ENCODE measurements at places on chromosomes 1 and 21.
A peak's percentile ranks its signal among the peaks of the same experiment; 100 is the strongest.

DNA sequence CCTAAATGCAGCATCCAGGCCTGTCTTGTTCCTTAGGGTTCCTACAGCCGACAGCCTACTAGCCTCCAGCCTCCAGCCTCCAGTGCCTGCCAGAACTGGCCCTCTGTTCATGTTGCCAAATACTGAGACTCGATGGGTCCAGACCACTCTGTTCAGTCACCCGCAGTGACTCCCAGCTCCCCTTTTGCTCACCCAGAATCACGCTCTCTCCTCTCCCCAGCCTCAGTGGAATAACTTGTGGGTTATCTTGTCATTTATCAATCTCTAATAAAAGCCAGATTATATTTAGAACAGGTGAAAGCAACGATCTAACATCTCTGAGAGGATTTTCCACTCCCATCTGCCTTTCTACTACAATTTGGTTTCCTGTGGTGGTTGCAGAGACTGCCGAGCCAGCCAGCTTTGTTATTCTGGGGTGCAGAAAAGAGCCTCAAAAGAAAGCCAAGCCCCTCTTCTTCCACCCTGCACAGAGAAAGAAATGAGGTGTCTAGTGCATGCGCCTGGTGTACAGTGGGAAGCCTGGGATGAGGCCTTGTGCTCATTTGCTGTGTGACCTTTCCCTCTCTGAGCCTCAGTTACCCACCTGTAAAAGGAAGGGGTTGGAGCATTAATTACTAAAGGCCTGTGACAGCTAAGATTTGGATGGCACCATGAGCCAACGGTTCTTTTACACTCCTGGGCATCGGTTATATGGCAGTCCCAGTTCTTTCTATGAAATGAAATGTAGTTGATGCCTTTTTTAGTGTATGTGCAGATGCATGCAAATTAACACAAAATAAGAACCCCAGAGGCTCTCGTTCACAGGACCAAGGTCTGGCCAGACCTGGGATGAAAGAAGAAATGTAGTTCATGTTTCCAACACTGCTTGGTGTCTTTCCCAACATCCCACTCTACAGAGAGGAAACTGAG, 42.9 kb upstream of the ID3 start:
- H3K27me3 ChIP-seq, result no peaks in the 10 kb centered on the region
- H3K4me1 ChIP-seq, result no peaks in the 10 kb centered on the region
- no peak for DNase-seq
- H3K36me3 ChIP-seq, result no peaks in the 10 kb centered on the region
- H3K27ac ChIP-seq, result no peak overlapping the region

DNA sequence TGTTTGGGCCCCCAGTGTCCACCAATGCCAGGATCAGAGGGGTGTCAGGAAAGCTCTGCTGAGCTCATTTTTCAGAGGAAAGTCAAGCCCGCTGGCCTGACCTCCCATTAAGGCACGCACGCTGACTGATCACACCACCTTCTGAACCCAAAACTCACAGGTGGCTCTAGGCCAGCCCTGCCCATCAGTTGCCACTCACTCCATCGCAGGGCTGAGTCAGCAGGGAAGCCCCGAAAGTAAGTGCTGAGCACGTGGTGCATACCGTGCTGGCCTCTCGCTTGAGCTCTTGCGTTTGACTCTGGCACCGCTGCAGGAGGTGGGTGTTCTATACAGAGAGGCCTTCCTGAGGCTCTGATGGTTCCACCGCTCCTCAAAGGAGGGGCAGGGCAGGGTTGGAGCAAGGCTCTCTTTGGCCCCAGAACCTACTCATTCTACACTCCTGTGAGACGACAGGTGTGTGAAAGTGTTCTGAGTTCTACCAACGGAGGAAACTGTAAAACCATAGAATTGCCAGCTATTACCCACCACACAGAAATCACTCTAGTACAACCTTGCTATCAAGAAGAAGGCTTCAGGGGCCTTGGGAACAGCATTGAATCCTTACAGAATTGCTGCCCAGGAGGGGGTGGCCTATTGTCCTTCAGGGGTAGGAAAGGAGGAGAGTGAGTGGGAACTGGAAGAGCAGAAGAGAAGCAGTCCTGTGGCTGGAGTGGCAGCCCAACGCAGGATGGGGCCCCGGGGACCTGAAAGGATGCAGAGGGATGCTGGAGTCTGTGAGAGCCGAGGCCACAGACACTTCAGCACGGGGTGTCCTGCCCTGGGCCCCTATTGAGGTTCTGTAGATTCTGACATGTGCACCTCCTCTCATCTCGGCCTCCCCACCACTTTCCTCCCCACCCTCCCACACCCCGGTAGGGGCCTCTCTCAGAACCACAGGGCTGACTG, 214.7 kb upstream of the EDN2 start:
- H3K27ac ChIP-seq, result no peak overlapping the region
- H3K4me3 ChIP-seq, result no peak overlapping the region
- H3K36me3 ChIP-seq, result no peaks in the 10 kb centered on the region
- H3K27me3 ChIP-seq, result no peaks in the 10 kb centered on the region

DNA sequence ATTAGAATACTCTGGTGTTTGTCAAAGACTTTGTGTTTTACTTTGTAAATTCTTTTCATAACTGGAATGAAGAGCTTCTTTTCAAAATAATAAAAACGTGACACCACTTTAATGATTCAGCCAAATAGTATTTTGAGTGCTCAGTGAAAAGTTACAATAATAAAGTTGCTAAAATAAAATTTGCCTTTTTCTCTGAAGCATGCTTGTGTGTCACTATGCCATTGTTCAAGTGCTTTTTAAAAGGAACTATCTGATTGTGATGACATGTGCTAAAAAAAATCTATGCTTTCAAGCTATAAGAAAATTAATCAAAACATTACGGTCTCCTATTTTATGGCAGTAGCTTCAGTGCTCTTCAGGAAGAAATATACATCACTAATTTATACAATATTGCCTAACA, 1290.5 kb upstream of the B3GALT2 start:
- no peaks in the 10 kb centered on the region for H3K36me3 ChIP-seq
- no peak overlapping the region for H3K27ac ChIP-seq
- peak; percentile 21 for DNase-seq

- no peaks in the 10 kb centered on the region for H3K36me3 ChIP-seq
- H3K4me3 ChIP-seq, result no peak overlapping the region
- H3K27me3 ChIP-seq, result no peaks in the 10 kb centered on the region
- no peaks in the 10 kb centered on the region for H3K4me1 ChIP-seq
These were observed 629.2 kb upstream of the USP24 start for GRCh38 chr1:55844322-55844721.

- H3K4me1 ChIP-seq, result no peaks in the 10 kb centered on the region
- no peaks in the 10 kb centered on the region for H3K36me3 ChIP-seq
- H3K4me3 ChIP-seq, result no peak overlapping the region
- H3K27ac ChIP-seq, result no peak overlapping the region
- H3K27me3 ChIP-seq, result no peaks in the 10 kb centered on the region
These were observed 102.9 kb upstream of the PTGFR start for GRCh38 chr1:78387871-78388270.

DNA sequence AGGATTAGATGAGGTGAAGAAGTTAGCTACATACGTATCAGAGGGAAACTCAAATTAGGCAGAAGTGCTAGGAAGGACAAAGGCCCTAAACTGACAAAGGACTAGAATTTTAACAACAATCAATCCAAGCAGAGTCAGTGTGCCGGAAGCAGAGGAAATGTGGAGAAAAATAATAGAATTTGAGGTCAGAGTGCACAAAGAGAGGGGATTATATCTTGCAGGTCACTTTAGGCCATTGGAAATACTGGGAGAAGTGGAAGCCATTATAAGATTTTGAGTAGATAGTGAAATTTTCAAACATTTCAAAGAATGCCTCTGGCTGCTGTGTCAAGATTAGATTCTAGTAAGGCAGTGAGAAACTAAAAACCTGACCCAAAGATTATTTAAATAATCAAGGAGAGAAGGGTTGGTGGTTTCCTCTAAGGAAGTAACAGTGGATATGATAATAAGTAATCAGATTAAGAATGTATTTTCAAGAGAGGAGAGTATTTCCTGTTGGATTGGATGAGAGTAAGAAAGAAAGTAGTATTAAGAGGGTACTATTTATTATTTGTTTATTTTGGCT, 889.2 kb upstream of the NCAM2 start:
- no peak for DNase-seq
- H3K4me3 ChIP-seq, result no peak overlapping the region
- H3K36me3 ChIP-seq, result no peaks in the 10 kb centered on the region
- H3K4me1 ChIP-seq, result no peaks in the 10 kb centered on the region
- H3K27ac ChIP-seq, result no peak overlapping the region
- H3K27me3 ChIP-seq, result no peaks in the 10 kb centered on the region

GRCh38 chr1:200265881-200266280, 144.0 kb downstream of the ZNF281 start:
- H3K36me3 ChIP-seq, result no peaks in the 10 kb centered on the region
- no peak overlapping the region for H3K4me3 ChIP-seq
- H3K27me3 ChIP-seq, result no peaks in the 10 kb centered on the region
- no peak overlapping the region for H3K27ac ChIP-seq

- H3K36me3 ChIP-seq, result no peaks in the 10 kb centered on the region
- DNase-seq, result no peak
- H3K27me3 ChIP-seq, result no peaks in the 10 kb centered on the region
- H3K27ac ChIP-seq, result no peak overlapping the region
These were observed 317.0 kb downstream of the PAPPA2 start for GRCh38 chr1:176779992-176780328.

- H3K4me3 ChIP-seq, result no peak overlapping the region
- peaks cover 3% of the 10 kb centered on the region for H3K4me1 ChIP-seq
- H3K27ac ChIP-seq, result no peak overlapping the region
- DNase-seq, result no peak
These were observed 9.3 kb downstream of the DCST2 start for GRCh38 chr1:155024315-155024714.

- no peak overlapping the region for H3K27ac ChIP-seq
- no peak overlapping the region for H3K4me3 ChIP-seq
- H3K4me1 ChIP-seq, result peaks cover 6% of the 10 kb centered on the region
- no peaks in the 10 kb centered on the region for H3K27me3 ChIP-seq
These were observed 4.0 kb downstream of the RNF11 start for GRCh38 chr1:51240084-51240483.

GRCh38 chr1:200304171-200304570, 105.7 kb downstream of the ZNF281 start:
- no peak overlapping the region for H3K4me3 ChIP-seq
- DNase-seq, result no peak
- no peaks in the 10 kb centered on the region for H3K27me3 ChIP-seq
- no peak overlapping the region for H3K27ac ChIP-seq
- no peaks in the 10 kb centered on the region for H3K36me3 ChIP-seq

- no peak overlapping the region for H3K4me3 ChIP-seq
- no peaks in the 10 kb centered on the region for H3K27me3 ChIP-seq
- H3K4me1 ChIP-seq, result no peaks in the 10 kb centered on the region
- H3K27ac ChIP-seq, result no peak overlapping the region
- DNase-seq, result no peak
These were observed 232.1 kb downstream of the DUSP10 start for GRCh38 chr1:221509575-221510355.

DNA sequence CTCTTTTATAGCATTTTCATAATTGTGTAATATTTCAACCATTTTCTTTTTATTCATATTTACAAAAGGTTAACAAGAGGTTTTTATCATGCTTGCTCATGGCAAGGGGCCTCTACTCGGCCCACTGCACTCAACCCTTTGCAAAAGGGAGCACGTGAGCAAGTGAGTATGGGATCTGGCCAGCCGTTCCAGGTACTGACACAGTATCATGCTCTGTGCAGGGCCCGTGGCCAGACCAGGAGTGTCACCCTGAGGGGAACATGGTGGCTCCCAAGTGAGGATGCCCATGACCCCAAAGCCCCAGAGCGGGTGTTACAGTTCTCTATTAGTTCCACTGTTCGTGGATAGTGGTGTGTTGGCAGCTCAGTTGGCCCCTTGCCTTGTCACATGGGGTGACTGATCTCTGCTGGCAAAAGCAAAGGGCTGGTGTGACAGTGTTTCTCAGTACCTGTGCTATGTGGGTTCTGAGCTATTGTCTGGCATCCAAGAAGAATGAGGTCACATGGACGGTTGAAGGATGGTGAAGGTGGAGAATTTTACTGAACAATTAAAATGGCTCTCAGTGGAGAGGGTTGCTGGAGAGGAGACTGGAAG, 777.2 kb upstream of the ADAMTS5 start:
- H3K4me3 ChIP-seq, result no peak overlapping the region
- no peaks in the 10 kb centered on the region for H3K36me3 ChIP-seq
- no peaks in the 10 kb centered on the region for H3K27me3 ChIP-seq
- H3K4me1 ChIP-seq, result no peaks in the 10 kb centered on the region
- no peak for DNase-seq

DNA sequence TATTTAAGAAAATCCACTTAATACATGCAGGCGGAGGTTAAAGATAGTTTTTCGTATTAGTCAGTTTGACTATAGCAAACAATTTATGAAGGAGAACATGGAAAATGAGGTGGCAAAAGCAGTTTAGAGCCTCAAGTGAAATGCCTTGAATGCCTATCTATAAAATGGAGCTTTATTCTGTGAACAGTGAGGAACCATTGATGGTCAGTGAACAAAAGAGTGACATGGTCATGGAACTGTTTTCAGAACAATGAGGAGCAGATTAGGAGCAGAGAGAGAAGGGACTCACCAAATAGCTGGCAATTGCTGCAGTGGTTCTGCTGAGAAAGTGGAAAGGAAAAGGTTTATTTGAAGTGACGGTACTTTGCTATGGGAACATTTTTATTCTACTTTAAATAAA, 299.8 kb downstream of the DUSP10 start:
- no peak overlapping the region for H3K27ac ChIP-seq
- H3K4me1 ChIP-seq, result peaks cover 5% of the 10 kb centered on the region
- H3K4me3 ChIP-seq, result no peak overlapping the region
- H3K36me3 ChIP-seq, result no peaks in the 10 kb centered on the region
- DNase-seq, result no peak

- no peak overlapping the region for H3K27ac ChIP-seq
- no peaks in the 10 kb centered on the region for H3K36me3 ChIP-seq
- H3K4me3 ChIP-seq, result no peak overlapping the region
- no peak for DNase-seq
- no peaks in the 10 kb centered on the region for H3K27me3 ChIP-seq
These were observed 1162.0 kb upstream of the TMPRSS15 start for GRCh38 chr21:19565587-19565986.

- no peaks in the 10 kb centered on the region for H3K27me3 ChIP-seq
- H3K27ac ChIP-seq, result no peak overlapping the region
- no peak overlapping the region for H3K4me3 ChIP-seq
- peaks cover 5% of the 10 kb centered on the region for H3K4me1 ChIP-seq
- DNase-seq, result peak; percentile 71
- no peaks in the 10 kb centered on the region for H3K36me3 ChIP-seq
These were observed 16.4 kb upstream of the ATP1A1 start for GRCh38 chr1:116356673-116357072.

DNA sequence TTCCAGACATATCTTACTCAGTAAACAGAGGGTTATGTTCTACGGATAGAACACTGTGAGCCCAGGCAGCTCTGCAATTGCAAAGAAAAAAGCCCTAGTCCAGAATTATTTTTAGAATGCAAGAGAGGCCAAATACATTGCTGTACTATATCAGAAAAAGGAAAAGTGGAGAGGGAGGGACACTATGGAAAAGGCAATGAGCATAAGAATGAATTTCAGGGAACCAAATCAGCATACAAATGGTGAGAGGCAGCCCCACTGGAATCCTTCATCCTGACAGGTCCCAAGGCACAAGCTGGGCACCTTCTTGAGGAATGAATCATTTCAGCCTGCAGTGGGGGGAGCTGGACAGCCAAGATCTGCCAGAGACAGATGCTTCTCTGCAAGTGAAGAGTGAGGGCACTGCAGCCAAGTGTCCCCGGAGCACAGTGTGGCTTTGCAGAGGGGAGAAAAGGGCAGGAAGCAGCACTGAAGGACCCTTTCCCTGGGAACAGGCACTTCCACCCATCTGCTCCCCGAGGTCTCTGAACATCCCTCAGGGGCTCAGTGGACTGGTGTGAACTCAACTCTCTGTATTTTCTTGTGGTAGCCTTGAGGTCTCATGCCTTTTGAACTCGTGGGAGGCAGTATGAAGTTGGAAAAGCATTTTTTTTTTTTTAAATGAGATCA, 115.6 kb downstream of the XCL2 start:
- H3K4me3 ChIP-seq, result no peak overlapping the region
- H3K4me1 ChIP-seq, result no peaks in the 10 kb centered on the region
- DNase-seq, result no peak
